Lung (tissue), 17 donors: ENCODE measurements at places on chromosomes 16 and 17. TPM values are rescaled to one million over a fixed set of nuclear protein-coding genes. Genes with fewer than 3 reads are reported as not detected.

The CCL14 gene
- 66.0 TPM for polyA plus RNA-seq

DNA sequence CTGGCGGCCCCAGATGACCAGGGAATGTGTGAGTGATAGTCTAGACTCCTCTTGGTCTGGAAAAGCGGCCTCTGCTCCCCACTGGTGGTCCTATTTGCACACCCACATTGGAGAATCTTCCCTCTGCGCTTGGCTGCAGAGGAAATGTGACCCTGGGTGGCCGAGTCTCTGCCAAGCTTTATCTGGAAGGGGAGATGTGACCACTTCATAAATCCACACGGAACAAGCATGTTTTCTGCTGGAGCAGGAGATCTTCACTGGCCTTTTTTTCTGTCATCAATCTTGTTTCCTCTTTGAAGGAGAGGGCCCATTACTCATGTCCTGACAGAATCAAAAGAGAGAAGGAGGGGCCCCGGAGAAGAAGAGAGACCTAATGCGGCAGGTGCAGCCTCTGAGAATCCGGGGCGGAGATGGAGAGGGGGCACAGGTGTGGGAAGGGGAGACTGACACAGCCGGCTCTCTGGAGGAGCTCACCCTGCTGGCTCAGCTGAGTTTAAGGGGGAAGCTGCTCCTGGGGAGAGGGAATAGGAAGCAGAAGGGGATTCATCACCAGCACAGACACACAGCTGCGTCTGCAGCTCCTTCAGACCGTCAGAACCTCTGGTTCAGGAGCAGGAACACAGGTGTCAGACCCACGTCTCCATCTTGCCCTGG, 116.3 kb downstream of the SOX9 start:
- H3K36me3 ChIP-seq, result no peaks in the 10 kb centered on the region
- no peak overlapping the region for H3K27ac ChIP-seq
- H3K27me3 ChIP-seq, result no peaks in the 10 kb centered on the region
- no peak overlapping the region for H3K4me3 ChIP-seq

The ZFP3 gene
- 2.6 TPM for polyA plus RNA-seq

The DLX4 gene
- 0.45 TPM for polyA plus RNA-seq

DNA sequence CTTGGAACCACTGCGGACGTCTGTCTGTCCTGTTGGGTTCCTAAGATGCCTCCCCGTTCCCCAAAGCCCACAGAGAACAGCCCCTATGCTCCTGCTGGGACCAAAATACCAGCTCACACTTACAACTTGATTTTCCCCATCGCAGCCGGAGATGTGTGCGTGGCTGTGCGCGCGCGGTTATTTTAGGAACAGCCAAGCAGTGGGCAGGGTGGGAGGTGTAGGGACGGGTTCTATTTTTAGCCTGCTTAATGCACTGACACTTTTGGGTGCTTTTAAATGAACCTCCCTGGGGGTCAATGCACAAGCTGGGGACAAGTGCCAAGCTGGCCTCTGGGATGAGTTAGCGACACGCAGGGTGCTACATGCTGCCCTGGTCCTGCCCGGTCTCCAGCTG, 74.1 kb downstream of the KLHDC4 start:
- no peaks in the 10 kb centered on the region for H3K27me3 ChIP-seq
- no peak overlapping the region for H3K4me3 ChIP-seq
- no peaks in the 10 kb centered on the region for H3K36me3 ChIP-seq
- H3K27ac ChIP-seq, result no peak overlapping the region
- no peak for DNase-seq
- no peaks in the 10 kb centered on the region for H3K4me1 ChIP-seq

The ACSM2A gene
- not detected for polyA plus RNA-seq

GRCh38 chr17:38701504-38702165, 3.4 kb upstream of the MLLT6 start:
- H3K4me1 ChIP-seq, result peaks cover 13% of the 10 kb centered on the region
- H3K27me3 ChIP-seq, result no peaks in the 10 kb centered on the region
- no peaks in the 10 kb centered on the region for H3K36me3 ChIP-seq
- peak overlapping the region; percentile 94 for H3K27ac ChIP-seq
- peak; percentile 43 for DNase-seq
